Activated naive CD4-positive, alpha-beta T cell treated with anti-CD3 and anti-CD28 coated beads for 36 hours (primary cell): ENCODE measurements at places on chromosomes 5 and 9. TPM values are rescaled to one million over a fixed set of nuclear protein-coding genes. Genes with fewer than 3 reads are reported as not detected.

DNA sequence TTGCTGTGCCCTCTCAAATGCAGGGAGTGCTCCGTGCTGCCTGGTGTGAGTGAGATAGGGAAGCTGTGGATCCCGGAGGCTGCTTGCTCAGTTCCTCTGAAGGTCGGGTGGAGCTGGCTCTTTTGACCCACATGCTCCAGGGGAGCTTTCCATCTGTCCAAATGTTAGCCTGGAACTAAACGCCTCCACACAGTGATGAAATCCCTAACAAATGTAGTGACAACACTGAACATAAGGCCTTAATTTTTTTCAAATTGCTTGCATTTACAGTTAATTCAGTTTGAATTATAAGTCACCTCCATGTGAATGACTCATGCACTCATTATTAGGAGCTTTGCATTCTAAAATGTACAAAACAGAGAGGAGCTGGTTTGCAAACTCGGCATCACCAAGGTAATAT lies 27.0 kb downstream of the PRDM6 start:
- no peaks in the 10 kb centered on the region for H3K4me1 ChIP-seq
- no peak for DNase-seq
- no peak overlapping the region for H3K27ac ChIP-seq
- H3K27me3 ChIP-seq, result peaks cover 15% of the 10 kb centered on the region

- H3K27me3 ChIP-seq, result no peaks in the 10 kb centered on the region
- no peak for DNase-seq
- H3K4me3 ChIP-seq, result no peak overlapping the region
- no peak overlapping the region for H3K27ac ChIP-seq
- no peaks in the 10 kb centered on the region for H3K4me1 ChIP-seq
These were observed 383.9 kb downstream of the MAT2B start for GRCh38 chr5:163889369-163889768.

PAEP gene
- not detected for total RNA-seq

DNA sequence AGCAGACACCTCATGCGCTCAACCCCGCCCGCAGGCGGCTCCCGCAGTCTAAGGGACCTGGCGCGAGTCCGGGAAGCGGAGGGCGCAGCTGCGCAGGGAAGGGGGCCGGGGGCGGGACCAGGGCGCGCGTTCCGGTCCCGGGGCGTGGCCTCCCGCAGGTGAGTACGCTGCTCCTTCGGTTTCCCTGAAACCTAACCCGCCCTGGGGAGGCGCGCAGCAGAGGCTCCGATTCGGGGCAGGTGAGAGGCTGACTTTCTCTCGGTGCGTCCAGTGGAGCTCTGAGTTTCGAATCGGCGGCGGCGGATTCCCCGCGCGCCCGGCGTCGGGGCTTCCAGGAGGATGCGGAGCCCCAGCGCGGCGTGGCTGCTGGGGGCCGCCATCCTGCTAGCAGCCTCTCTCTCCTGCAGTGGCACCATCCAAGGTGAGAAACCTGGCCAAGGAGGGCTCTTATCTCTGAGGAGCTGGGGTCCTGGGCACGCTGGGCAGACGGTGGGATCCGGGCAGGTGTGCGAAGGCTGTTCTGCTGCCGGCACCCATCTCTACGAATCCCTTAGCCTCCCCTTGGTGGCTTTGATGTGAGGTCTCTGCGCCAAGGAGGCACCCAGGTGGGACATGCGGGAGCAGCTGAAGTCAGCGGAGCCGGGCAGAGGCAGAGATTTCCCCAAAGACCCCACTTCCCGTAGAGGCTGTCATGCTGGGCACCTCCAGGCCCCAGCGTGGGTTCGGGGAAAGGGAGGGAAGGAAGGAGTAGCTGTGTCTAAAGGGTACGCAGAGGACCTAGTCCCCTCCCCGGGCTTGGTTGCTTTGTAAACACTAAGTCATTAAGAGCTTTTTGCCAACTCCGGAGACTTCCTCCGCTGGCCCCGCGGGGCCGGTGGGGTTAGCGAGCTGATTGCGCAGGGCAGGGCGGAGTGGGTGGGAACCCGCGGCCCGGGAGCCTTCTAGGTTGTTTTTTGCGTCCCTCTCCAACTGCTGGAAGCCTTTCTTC lies at the start of gene F2RL1:
Gene F2RL1 (plus strand): TSS at position 187 of the 988 bp plus-strand sequence. CDS start 153 bp downstream, at position 340.
- peaks cover 16% of the 10 kb centered on the region for H3K4me1 ChIP-seq
- DNase-seq, result peak; percentile 67
- H3K36me3 ChIP-seq, result peaks cover 2% of the 10 kb centered on the region
- H3K27me3 ChIP-seq, result peaks cover 11% of the 10 kb centered on the region
- H3K4me3 ChIP-seq, result peak within 1 kb of the TSS; percentile 80

DNA sequence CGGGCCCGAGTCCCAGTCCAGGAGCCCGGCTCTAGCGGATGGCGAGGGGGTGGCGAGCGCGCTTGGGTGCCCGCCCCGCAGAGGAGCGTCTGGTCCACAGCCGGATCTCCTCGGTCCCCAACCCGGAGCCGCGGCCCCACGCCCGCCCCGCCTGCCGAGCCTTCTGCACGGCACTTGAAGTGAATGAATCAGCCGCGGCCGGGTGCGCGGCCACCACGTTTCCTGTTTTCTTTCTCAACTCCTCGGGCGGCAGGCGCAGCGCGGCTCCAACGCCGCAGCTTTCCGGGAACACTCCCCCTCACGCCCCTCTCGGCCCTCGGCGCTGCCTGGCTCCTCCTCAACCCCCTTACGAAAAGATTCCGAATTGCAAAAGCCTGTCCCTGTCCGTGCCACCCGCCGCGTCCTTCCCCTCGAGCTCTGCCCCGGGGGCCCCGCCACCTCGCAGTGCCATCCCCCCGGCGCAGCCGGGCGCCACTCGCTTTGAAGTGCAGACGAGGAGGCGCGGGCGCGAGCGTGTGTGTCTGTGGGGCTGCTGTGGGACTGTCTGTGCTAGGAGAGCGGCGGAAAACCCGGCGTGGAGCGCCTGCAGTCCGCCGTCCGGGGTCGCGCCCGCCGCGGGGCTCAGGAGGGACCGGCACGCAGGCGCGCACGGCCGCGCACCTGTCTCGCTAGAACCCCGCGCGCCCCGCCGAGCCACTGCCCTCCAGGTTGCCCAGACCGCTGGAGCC lies 456.6 kb downstream of the RAB3C start:
- peak overlapping the region; percentile 96 for H3K27ac ChIP-seq
- peaks cover 44% of the 10 kb centered on the region for H3K4me1 ChIP-seq
- peaks cover 37% of the 10 kb centered on the region for H3K36me3 ChIP-seq
- no peaks in the 10 kb centered on the region for H3K27me3 ChIP-seq
- DNase-seq, result peak; percentile 90

- no peak overlapping the region for H3K4me3 ChIP-seq
- H3K27ac ChIP-seq, result no peak overlapping the region
- DNase-seq, result no peak
- H3K36me3 ChIP-seq, result no peaks in the 10 kb centered on the region
- no peaks in the 10 kb centered on the region for H3K27me3 ChIP-seq
These were observed 114.0 kb downstream of the DNAH5 start for GRCh38 chr5:13830536-13830935.

SEMA5A gene
- total RNA-seq, result not detected

GRCh38 chr5:87541676-87542075 lies 128.9 kb upstream of the CCNH start:
- peaks cover 4% of the 10 kb centered on the region for H3K27me3 ChIP-seq
- no peak overlapping the region for H3K4me3 ChIP-seq
- H3K4me1 ChIP-seq, result no peaks in the 10 kb centered on the region
- H3K27ac ChIP-seq, result no peak overlapping the region

GRCh38 chr5:68644971-68645370 lies 429.4 kb downstream of the PIK3R1 start:
- no peak for DNase-seq
- H3K27me3 ChIP-seq, result no peaks in the 10 kb centered on the region
- no peaks in the 10 kb centered on the region for H3K36me3 ChIP-seq
- no peak overlapping the region for H3K27ac ChIP-seq
- no peaks in the 10 kb centered on the region for H3K4me1 ChIP-seq

- no peaks in the 10 kb centered on the region for H3K27me3 ChIP-seq
- no peak overlapping the region for H3K4me3 ChIP-seq
- H3K4me1 ChIP-seq, result no peaks in the 10 kb centered on the region
- no peaks in the 10 kb centered on the region for H3K36me3 ChIP-seq
- H3K27ac ChIP-seq, result no peak overlapping the region
- DNase-seq, result no peak
These were observed 116.5 kb upstream of the LHFPL2 start for GRCh38 chr5:78765116-78765515.

DNA sequence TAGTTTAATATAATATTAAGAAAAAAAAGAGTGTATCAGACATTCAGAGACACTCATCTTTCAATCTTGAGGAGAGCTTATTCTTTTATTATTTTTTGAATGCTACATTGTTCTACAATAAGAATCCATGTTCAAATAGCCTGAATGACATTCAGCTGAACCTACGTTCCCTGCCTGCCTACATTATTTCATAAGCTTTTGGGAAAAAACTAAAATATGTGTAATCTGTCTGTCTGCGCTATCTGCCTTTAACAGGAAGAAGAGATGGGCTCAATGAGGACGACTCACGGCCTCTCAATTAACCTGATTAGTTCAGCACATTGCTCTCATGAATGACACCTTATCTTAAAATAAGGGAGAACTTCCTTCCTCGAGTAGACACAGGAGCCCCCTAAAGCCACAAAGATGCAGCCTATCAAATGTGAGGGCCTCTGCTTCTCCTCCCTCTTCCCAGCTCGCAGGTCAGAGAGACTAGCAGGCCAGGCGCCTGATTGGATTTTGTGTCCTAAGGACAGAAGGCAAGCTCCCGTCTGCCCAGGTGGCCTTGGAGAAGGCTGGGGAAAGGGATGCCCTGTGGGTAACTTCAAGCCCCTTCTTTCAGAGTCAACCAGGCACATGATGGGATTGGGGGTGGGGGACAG lies 37.8 kb downstream of the EBF1 start:
- DNase-seq, result no peak
- peaks cover 15% of the 10 kb centered on the region for H3K27me3 ChIP-seq
- H3K4me1 ChIP-seq, result no peaks in the 10 kb centered on the region
- no peaks in the 10 kb centered on the region for H3K36me3 ChIP-seq
- no peak overlapping the region for H3K27ac ChIP-seq

DNA sequence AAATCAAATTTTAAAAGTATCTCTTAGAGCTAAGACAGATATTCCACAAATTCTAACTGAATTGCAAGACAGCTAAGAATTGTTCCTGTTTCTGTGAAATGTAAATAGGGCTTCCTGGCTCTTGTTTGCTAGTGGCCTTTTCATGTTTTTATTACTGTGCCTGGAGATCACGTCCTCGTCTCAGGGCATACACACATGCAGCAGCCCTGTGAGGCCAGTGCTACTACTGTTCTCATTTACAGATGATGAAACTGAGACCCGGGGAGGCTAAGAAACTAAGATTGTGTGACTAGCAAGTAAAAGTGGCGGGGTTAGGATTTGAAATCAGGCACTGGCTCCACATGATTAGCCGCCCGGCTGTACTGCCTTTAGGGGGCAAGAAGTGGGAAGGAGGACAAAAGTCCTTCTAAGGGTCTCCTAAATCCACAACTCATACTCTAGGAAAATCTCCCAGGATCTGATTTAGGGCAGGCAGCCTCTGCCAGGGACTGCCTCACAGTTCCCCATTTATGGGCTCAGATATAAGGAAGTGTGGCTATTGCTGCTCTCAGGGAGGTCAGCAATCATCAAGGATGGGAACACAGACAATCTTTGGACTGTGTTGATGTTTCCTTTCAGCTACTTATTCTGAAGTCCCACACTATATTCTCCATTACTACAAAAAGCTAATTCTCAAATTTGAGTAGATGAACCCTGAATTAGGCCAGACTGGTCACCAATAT lies 7.9 kb downstream of the PRUNE2 start:
- no peaks in the 10 kb centered on the region for H3K4me1 ChIP-seq
- no peak overlapping the region for H3K27ac ChIP-seq
- H3K4me3 ChIP-seq, result no peak overlapping the region
- H3K27me3 ChIP-seq, result peaks cover 31% of the 10 kb centered on the region

DNA sequence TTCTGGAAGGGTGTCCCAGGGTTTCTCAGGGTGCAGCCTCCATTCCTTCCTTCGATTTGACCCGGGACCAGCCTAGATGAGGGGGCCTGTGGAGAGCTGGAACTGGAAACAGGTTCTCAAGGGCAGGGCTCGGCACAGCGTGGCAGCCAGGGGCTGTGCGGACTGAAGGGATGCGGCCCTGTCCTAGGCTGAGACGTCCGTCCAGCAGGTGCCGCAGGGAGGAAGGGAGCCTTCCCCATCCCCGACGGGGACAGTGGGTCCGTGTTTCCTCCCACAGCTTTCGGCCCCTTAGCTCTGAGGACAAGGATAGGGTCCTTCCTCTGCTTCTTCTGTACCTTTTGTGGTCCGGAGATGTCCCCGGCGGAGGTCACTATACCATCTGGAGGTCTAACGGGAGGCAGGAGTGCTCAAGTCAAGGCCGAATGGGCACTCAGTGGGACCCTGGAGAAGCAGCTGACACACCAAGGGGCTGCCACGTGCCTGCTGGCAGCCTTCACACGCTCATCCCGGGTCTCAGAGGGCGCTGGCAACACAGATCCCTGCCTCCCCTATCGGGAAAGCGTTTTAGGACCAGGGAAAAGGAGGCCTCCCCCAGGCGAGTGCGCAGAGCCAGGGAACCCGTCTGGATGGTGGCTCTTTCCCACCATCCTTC lies 49.9 kb downstream of the USP20 start:
- peak overlapping the region; percentile 92 for H3K4me3 ChIP-seq
- peaks cover 47% of the 10 kb centered on the region for H3K4me1 ChIP-seq
- no peaks in the 10 kb centered on the region for H3K27me3 ChIP-seq
- peak; percentile 72 for DNase-seq
- H3K27ac ChIP-seq, result peak overlapping the region; percentile 99
- H3K36me3 ChIP-seq, result peaks cover 20% of the 10 kb centered on the region
